ENCODE measurements at places on chromosomes 2 and 18.

GRCh38 chr2:138720035-138720838 lies 60.0 kb downstream of the NXPH2 start:
- no peak for DNase-seq

DNA sequence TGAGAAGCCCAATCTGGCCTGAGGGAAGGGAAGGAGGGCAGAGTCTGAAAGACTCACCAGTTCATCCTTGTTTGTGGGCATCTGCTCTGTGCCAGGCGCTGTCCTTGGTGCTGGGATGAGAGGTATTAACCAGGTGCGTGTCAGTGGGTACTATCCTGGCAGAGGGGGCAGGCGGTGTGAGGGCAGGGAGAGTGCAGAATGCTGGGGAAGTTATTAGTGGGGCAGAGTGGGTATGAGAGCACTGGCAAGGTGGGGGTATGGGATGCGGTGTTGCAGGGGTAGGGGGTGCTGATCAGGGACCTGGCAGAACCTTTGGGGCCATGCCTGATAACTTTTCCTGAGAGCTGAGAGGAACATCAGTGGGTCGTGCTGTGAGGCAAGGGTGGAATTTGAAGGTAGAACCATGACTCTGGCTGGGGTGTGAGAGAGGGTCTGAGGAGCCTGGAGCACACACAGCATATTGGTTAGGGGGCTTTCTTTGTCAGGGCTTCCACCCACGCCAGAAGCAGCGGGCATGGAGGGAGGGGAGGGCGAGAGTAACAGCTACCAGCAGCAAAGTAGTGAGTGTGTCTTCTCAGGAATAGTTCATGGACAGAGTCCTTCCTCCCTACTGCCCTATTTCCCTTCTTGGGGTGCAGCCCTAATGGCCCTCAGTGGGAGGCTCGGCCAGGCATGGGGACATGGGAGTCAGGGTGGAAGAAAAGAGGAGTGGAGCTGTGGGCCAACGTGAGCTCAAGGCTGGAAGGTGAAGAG lies 290.7 kb downstream of the CYP26B1 start:
- DNase-seq, result no peak

GRCh38 chr2:233350708-233351107 lies 3.6 kb upstream of the DGKD start:
- DNase-seq, result peak; percentile 46

GRCh38 chr2:140882671-140883620 lies 1247.9 kb downstream of the LRP1B start:
- DNase-seq, result no peak

GRCh38 chr2:189249901-189250300 lies 70.3 kb upstream of the COL5A2 start:
- no peak for DNase-seq

- DNase-seq, result no peak
Measured at GRCh38 chr2:233672886-233673285, 1.2 kb downstream of the UGT1A9 start.

DNA sequence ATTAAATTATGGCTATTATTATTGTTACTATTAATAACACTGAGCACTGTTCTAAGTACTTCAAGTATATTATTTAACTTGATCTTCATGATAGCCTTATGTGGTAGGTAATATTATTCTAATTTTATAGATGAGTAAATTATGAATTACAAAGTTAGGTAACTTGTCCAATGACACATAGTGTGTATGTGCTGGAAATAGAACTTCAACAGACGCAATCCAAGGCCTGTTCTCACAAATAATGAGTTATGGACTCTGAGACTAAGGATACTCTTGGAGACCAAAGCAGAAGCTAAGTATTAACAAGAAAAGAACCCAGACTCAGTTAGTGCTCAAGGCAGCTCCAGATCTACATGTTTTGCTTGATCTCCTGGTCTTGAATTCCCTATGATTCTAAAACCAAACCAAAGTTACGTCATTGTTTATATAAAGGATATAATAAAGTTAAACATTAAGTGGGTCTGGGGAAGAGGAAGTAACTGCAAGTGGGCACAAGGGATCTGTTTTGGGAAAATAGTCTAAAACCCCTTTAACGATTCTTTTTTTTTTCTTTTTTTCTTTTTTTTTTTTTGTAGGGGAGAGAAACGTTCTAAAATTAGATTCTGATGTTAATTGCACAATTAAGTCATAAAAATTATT lies 211.3 kb downstream of the ERBB4 start:
- no peak for DNase-seq

GRCh38 chr18:48885266-48885923 lies 65.4 kb downstream of the SMAD7 start:
- no peak for DNase-seq

DNA sequence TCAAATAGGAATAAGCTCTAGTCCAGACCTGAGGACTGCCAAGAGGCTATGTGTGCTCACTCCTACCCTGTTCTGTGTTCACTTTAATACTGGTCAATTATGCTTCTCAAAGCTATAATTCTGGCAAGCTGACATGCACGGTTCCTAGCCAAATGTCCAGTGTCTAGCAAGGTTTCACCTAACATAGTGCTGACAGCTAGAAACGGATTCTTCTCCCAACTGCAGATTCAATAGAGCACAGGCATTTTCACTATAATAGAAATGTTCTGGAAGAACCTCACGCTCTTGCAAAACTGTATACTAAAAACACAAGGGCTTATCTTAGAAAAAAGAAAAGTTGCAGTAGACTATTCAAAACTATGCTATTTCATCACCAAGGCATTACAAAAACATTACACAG lies 45.1 kb downstream of the HDAC4 start:
- DNase-seq, result no peak

DNA sequence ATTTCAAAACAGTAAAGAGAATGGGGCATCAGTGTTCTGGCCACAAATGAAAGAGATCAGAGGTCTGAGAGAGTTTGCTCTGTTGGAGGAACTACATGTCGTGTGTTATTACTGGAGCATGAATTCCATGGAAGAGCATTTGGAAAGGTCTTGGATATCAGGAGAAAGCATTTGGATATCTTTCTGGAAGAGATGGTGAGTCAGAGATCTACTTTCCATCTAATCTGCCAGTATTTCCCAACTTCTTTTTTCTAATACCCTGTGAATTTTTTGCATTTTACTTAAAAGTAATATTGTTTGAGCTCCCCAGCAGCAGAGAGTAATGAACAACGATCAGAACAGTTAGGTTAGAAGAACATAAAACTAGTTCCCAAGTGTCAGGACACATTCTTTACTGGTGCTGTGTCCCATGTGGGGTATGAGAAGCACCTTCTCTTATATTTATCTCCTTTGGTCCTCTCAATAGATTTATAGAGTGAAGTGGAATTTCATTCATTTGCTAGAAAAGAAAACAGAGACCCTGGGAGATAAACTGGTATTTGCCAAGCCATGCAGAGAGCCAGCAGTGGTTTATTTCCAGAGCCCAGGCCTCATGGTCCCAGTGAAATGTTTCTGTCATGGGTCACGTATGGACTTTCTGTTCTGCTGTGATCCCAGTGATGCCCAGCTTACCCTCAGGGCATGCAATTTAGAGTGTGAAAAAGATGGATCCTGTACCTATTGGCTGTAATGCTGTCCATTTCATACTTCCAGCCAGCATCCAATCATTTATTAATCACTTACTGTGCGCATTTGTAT lies 130.8 kb upstream of the NT5C1B start:
- no peak for DNase-seq

DNA sequence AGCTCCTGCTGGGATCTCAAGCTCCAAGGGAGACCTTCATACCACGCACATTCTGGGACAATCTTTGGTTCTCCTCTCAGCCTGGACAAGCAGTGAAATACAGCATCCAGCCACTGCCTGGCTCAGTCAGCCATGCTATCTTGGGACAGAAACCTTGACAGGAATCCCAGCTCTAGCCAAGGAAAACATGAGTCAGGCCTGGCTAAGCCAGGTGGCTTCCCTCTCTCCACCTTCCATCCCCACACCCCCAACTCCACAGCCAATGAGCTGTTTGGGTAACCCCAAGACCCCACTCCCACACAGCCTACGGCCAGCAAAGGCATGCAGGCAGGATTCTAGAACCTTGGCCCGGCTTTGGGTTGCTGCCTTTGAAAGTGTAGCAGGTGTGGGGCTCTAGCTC lies 64.9 kb downstream of the MCFD2 start:
- no peak for DNase-seq

- DNase-seq, result no peak
Measured at GRCh38 chr2:100733391-100734187, 86.3 kb upstream of the NPAS2 start.

DNA sequence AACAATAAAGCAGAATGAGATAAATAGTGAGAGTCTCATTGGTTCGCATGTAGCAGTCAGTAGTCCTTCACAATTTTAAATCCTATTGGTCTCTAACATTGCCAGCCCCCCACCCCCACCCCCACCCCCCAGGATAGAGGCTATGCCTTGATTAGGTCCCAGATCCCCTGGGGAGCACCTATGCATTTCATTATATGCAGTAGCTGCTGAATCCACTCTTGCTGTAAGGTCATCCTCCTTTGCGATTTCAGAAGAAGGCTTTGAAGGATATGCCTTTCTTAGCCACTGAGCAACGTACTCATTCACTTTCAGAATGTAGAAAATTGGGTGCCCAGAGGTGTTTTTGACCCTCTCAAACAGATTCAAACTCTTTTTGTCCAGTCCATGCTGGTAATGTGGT lies 382.8 kb upstream of the GALNT5 start:
- no peak for DNase-seq

DNA sequence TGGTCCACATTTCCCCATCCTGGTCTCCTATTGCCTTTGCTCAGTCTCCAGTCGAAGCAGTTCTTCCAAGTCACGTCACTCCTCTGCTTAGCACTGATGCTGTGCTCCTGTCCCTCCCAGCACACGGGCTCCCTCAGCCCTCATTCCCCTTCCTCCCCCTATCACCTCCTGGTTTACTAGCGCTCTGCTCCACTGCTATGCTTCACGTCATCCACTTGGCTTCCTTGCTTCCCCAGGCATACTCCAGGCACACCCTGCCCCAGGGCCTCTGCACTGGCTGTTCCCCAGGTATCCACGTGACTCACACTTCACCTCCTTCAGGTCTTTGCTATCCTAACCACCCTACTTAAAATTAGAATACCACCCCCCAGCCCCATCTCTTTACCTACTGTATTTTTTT lies 269.3 kb downstream of the GLI2 start:
- no peak for DNase-seq

DNA sequence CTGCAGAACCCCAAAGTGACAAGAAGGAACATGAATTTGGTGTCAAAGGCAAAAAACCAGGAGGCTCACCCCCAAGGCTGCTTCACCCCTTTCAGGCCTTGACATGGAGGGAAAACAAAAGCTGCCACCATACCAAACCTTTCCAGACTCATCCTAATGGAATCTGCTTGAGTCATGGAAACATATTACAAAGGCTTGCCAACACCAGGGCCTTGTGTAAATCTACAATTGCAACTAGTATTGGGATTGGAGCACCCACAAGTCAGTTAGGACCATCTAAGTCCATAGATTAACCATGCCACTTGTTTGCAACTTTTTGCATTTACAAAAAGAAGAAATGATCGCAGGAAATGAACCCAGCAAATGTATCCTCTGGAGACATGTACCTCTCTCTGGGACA lies 297.6 kb downstream of the CDCA7 start:
- DNase-seq, result no peak

DNA sequence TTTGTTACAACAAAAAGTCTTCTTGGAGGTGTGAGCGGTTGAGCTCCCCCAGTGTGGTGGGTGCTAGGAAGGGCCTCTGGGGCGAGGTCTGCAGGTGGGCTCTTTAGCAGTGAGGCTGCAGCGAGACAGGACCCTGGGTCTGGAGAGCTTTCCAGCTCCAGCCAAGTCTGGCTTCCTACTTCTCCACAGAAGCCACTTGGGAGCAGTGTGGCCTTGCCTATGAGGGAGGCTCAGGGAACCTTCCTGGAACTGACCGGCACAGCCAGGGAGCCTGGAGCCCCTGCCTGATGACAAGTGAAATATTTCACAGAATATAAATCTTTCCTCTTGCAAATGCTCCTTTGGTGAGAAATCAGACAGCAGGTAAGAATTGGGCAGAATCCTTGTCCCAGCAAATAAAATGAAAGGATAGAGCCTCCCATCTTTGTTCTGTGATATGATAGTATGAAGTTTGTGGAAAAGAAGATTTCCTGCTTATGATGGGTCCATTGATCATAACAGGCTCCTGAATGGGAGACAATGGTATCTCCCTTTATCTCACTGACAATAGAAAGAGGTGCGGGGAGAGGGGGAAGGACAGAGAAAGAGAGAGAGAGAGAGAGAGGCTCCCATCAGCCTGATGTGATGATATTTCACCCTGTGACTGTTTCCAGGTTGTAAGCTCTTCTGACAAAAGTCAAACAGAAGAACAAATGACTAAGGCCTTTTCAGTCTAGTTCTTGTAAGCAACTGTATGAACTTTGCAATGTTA lies 289.8 kb upstream of the SPRED2 start:
- no peak for DNase-seq

GRCh38 chr2:60223859-60224258 lies 329.6 kb downstream of the BCL11A start:
- no peak for DNase-seq

DNA sequence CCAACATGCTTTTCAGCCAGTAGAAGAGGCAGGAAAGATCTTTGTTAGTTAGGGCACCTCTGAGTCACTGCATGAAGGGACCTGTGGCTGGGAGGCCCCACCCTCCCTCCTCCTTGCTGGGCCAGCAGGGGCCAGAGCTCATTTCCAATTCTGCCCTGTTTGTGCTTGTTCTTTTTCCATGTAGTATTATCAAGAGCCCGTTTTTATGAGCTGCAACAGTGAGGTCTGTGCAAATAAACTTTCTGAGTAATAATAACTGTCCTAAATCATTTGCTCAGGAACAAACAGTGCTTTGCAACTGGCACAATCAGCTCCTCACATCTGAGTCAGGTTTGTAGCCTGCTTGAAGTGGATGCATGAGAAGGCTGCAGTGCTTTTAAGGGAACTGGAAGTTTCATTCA lies 128.0 kb downstream of the ARL4C start:
- DNase-seq, result peak; percentile 25

DNA sequence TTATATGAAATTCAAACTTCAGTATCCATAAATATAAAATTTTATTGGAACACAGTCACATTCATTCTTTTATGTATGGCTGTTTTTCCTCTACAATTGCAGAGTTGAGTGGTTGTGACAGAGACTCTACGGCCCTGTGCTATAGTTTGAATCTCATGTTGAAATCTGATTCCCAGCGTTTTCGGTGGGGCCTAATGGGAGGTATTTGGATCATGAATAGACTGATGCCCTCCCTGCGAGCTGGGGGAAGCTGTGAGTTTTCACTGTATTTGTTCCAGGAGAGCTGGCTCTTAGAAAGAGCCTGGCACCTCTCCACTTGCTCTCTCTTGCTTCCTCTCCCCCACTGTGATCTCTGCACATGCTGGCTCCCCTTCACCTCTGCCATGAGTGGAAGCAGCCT lies 1.7 kb downstream of the PFN4 start:
- no peak for DNase-seq

DNA sequence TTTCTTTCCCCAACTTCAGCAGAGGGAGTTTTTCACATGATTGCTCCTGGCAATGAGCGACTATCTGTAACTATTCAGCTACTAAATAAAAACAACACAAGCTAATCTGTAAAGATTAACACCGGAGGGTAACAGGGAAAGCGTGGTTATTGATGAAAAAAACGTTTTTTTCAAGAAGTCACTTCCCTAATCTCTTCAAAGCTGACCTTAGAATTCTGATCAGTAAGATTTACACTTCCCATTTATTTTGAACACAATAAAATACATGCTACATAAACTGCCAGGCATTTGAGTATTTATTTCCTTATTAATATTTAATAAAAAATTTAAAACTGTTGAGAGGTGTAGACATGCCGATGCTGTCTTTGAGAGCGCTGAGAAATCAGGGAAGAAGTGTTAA lies 207.4 kb upstream of the HDAC4 start:
- no peak for DNase-seq

GRCh38 chr2:120995152-120995551 lies 259.5 kb downstream of the GLI2 start:
- no peak for DNase-seq

GRCh38 chr2:222577341-222577740 lies 78.6 kb downstream of the FARSB start:
- no peak for DNase-seq
